MG63 (cell line): ENCODE measurements at places on chromosomes 1 and 21. TPM values are rescaled to one million over a fixed set of nuclear protein-coding genes. Genes with fewer than 3 reads are reported as not detected.
A peak's percentile ranks its signal among the peaks of the same experiment; 100 is the strongest.

ECM1 gene
- total RNA-seq = 9.9 and 13.8 TPM in 2 replicates

PPIAL4G gene
- total RNA-seq = not detected in 2 replicates

HMGCS2 gene
- total RNA-seq = not detected in 2 replicates

TMEM269 gene
- total RNA-seq = 0.16 and 0.42 TPM in 2 replicates

LAX1 gene
- not detected in 2 replicates for total RNA-seq

UBE2Q1 gene
- total RNA-seq = 38.1 and 66.0 TPM in 2 replicates

PLPPR4 gene
- total RNA-seq = 0.20 TPM in 1 of 2 replicates, not detected in the other

DNA sequence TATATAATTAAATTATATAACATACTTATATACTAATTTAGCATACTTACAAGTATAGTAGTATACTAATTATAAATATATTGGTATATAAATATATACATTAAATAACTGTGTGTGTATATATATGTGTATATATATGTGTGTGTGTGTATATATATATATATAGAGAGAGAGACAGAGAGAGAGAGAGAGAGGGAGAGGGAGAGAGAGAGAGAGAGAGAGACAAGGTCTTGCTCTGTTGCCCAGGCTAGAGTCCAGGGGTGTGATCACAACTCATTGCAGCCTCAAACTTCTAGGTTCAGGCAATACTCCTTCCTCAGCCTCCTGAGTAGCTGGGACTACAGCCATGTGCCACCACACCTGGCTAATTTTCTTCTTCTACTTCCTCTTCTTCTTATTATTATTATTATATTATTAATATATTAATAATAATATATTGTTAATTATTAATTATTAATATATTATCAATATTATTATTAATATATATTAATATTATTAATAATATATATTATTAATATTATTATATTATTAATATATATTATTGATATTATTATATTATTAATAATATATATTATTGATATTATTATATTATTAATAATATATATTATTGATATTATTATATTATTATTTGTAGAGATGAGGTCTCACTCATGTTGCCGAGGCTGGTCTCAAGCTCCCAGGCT lies 185.5 kb downstream of the CRB1 start:
- no peak for DNase-seq

GRCh38 chr1:40224040-40224439 lies 23.7 kb upstream of the TMCO2 start:
- no peak for DNase-seq

DNA sequence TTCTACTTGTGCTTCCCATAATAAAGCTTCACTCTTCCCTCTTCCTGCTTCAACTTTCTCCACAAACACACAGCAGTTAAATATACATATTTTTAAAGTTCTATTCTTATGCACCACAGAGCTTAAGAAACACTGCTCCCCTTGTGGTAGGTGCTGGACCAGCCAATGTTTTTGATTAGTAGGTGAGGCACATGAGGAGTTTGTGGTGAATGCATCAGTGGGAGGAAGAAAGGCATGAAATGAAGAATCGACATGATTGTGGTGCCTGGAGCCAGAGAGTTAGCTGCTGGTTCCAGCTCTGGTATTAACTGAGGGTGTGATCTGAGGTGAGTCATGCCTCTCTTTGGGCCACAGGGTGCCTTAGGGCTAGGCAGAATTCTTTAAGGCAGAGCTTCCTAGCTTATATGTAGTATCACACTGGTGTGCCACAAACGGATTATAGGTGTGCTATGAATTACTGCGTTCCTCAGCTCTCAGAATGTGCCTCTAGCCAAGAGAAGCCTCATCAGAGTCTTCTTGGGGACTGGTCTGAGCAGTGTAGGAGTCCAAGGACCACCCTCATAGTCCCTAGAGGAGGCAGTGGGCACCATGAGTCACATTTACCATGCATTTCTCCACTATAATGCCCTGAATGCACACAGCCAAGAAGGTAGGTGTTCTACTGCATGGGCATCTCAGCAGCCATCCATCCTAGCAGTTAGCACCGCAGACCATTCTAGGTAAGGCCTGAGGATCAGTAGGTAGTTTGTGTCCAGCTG lies 97.4 kb upstream of the SGIP1 start:
- DNase-seq = peak; percentile 89

GRCh38 chr1:3939242-3940080 lies 39.4 kb upstream of the C1orf174 start:
- DNase-seq = no peak

DNA sequence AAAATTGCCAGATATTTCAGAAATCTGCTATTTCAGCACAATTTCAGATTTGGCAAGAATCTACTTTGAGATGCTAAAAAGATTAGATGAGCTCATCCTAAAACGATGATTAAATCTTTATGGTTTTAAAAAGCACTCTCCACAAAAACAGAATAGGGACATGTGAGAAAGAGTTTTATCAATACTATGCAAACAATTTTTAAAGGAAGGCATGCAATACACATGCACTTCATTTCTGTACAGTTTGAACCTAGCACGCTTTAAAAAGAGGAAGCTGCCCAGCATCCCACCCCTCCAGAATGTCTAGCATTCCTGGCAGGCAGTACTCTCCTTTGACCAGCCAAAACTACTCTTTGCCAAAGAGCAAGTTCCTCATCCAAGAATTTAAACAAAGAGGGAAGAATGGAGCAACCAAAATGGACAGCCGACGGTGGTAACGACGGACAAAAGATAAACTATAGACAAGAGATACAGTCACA lies 1.3 kb downstream of the ARHGAP29 start:
- DNase-seq = peak; percentile 57

- no peak for DNase-seq
These were observed 108.7 kb downstream of the TSEN15 start for GRCh38 chr1:184160236-184160635.

- DNase-seq = peak; percentile 73
These were observed 1.6 kb downstream of the BCAR3 start for GRCh38 chr1:93680076-93680419.

DNA sequence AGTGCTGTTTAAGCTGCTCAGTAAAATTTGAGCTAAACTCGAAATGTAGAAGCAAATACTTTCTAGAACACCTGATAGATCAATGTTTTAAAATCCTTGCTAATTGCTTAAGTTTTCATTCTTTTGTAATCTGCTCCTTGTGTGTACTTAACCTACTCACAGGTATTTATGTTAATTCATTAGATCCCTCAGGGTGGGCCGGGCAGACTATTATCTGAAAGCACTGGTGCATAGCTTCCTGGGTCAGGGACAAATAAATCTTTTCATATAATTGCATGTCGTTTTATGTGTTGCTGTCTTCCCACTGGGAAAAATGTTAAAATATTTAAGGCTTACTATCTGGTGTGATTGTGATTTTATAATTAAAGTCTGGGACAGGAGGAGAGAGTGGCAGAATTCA lies 440.5 kb downstream of the SMYD3 start:
- DNase-seq = no peak

- no peak for DNase-seq
These were observed 17.2 kb upstream of the PTAFR start for GRCh38 chr1:28193701-28194161.

GRCh38 chr1:180672105-180672504 lies 40.3 kb downstream of the XPR1 start:
- no peak for DNase-seq

- DNase-seq = no peak
These were observed 29.3 kb downstream of the NAV1 start for GRCh38 chr1:201568265-201568664.

DNA sequence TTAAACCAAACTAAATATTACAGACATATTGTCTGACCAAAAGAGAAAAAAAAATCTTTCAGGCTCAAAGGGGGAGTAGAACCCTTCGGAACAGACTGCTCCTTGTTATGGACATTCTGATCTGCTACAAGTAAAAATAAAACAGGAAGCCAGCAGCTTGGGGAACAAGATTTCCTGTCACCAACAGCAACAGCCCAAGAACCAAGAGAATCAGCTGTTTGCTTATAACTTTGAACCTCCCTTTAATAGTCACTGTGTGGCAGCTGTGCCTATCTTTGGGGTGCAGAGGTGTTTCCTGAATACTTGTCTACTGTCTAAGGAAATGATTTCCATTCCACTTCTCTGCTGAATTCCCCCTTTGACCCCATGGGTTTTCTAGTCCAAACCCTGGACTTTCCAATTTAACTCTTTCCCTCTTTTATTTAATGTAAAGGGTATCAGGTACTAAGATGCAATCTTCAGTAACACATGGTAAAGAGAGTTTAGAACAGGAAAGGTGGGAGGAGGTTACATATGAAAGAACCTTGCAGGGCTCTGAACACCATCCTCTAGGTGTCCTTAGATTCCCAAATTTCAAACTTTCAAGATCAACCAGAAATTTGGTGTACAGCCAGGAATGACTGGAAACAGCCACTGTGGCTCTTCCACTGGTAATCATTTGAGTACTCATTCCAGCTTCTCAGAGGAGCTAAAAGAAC lies 38.6 kb downstream of the GPR3 start:
- DNase-seq = no peak

GRCh38 chr1:225509376-225509707 lies 81.5 kb upstream of the LBR start:
- no peak for DNase-seq

- DNase-seq = no peak
These were observed 4.6 kb downstream of the ACBD6 start for GRCh38 chr1:180497826-180498225.

- no peak for DNase-seq
These were observed 706.3 kb downstream of the ADGRL2 start for GRCh38 chr1:82507011-82507410.

DNA sequence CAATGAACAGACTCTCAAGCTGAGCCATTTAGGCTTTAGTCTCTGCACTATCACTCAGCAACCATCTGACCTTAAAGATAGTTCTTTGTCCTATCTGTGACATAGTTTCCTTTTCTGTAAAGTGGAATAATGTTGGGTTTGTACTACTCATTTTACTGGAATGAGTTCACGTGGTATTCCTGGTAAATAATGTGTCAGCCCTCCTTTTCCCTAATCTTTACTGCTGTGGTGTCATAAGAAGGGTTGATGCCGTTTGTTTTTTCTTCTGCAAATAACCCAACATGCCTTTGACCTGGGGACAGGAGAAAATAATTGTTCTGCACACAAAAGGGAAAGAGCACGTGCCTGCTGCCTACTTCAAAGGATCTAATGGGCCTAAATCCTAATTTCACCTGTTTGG lies 297.8 kb downstream of the BRINP3 start:
- no peak for DNase-seq

- no peak for DNase-seq
These were observed 17.2 kb upstream of the FOXO6 start for GRCh38 chr1:41343790-41344699.

DNA sequence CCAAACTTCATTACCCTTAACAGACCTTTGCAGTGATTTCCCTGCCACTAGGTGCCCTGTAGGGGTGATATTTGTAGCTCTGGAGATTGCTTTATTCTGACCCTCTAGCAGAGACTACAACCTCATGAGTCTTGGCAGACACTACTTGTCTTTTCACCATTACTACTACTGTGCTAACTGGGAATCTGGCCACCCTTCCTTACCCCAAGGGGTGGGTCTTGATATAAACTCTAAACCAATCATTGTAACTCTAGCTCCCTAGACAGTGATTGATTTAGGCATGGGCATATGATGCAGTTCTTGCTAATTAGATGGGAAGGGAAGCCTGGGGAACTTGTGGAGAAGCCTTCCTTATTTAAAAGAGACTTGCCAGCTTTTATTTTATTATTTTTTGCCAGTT lies 3.9 kb downstream of the KPNA6 start:
- DNase-seq = peak; percentile 23

- peak; percentile 66 for DNase-seq
These were observed 1.2 kb downstream of the RUNX3 start for GRCh38 chr1:24928689-24929397.

DNA sequence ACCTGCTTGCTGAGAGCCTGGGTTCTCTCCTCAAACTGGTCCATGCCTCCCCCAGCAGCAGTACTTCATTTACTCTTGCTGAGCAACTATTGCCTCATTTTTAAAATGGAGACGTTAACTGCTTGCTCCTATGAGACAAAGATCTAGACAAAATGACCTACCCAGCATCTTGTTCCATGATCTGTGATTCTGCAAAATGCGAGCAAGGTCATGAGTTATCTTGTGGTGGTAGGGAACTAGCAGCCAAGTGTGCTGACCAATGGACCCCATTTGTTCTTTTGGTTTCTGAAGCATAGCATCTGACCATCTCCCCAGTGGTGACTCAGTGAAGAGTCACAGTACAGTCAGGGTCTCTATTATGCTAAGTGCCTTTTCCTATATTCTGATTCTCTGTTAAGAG lies 40.4 kb downstream of the TBX15 start:
- peak; percentile 76 for DNase-seq

DNA sequence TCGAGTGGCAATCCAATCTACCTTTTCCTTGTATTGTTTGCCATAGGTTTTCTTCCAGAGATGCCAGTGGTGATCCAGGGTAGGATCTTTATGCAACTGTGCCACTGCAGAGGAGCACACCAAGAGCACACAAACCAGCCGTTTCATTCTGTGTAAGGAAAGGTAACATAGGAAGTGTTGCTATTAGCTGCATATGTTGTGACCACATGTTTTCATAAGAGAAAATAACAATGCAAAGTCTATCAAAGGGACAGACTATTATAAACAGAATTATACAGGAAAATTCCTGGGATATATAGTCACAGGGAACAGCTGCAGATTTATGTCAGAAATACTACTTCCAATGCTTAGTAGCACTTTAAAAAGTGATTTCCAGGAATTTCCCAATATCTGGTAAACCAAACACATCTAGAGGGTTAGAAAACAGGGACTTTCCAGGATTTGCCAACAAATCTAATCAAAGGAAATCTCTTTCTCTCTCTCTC lies 919 bp downstream of the CTSS start:
- no peak for DNase-seq

DNA sequence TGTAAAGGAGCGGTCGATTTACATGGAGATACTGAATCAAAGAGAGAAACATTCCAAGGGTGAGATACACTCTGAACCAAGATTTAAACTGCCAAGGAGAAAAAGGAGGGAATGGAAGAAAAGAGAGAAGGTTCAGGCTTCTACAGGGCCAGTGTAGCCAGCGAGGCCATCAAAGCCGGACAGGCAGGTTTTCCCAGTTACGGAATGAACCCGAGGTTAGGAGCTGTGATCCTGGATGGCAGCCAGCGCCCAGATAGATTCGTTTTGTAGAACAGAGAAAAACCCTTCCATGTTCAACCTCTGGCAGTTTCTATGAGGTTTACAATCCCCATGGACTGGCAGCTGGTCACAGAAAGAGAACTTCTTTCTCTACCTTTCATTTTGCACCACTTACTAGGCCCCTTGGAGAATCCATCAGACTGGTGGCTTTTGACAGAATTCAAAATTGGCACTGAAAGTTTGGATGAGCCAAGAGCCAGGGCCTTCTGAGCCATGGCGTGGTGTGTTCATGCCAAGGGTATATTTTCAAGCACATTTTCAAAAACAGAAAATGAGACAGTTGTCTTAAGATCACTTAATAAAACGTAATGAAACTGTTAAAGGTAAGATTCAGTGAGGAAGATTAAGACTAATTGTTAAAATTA lies 171.5 kb downstream of the RUNX1 start:
- no peak for DNase-seq

- DNase-seq = no peak
These were observed 16.1 kb upstream of the SLAMF1 start for GRCh38 chr1:160662910-160663309.

DNA sequence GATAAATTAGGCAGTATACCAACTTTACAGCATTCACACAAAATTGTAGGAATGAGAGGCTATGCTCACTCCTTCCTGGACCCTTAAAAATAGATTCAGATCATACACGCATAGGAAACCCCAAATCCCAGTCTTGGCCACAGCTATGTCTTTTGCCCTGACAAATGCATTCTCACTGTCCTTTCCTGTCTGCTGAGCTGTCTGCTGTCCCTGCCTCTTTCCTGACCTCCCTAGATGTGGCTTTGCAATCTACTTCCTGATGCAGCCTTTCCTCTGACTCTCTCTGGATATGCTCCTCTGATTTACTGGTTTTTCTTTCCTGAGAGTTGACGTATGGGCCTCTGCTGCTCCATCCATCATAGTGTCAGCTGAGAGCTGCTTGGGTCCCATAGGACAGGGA lies 59.8 kb upstream of the SLC35F3 start:
- DNase-seq = no peak
